Endodermal cell (in vitro differentiated cells): ENCODE measurements at places on chromosomes 16 and 17. TPM values are rescaled to one million over a fixed set of nuclear protein-coding genes. Genes with fewer than 3 reads are reported as not detected.

Gene SYCE1L
- 4.7 to 19.9 TPM (median 8.2 TPM) in 3 replicates for total RNA-seq

GRCh38 chr16:21277045-21277926 is 804 bp downstream of the CRYM start:
- DNase-seq: no peak

Gene KDM6B
- 51.9 to 161 TPM (median 53.3 TPM) in 3 replicates for total RNA-seq

Gene ST6GALNAC2
- total RNA-seq: 12.6 and 15.1 TPM in 2 replicates

Gene CTRB2
- total RNA-seq: not detected in 2 replicates

Gene CDH8
- total RNA-seq: 8.2 to 13.9 TPM (median 8.4 TPM) in 3 replicates

GRCh38 chr17:31724026-31724425 is 135.0 kb downstream of the COPRS start:
- no peak for DNase-seq

DNA sequence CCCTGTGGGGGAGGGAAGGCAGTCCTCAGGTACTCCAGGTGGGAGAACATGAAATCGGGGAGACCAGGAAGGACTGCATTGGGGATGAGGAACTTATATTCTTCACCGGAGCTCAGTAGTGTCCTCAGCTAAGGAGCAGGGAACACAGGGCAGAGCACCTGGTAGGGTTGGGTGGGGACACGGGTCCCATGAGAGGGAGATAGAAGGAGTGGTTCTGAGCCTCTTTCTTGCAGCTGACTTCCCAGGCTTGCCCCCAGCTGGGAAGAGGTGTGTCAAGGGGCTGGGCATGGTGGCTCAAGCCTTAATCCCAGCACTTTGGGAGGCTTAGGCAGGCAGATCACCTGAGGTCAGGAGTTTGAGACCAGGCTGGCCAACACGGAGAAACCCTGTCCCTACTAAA is 2.1 kb downstream of the FHOD1 start:
- DNase-seq: no peak

DNA sequence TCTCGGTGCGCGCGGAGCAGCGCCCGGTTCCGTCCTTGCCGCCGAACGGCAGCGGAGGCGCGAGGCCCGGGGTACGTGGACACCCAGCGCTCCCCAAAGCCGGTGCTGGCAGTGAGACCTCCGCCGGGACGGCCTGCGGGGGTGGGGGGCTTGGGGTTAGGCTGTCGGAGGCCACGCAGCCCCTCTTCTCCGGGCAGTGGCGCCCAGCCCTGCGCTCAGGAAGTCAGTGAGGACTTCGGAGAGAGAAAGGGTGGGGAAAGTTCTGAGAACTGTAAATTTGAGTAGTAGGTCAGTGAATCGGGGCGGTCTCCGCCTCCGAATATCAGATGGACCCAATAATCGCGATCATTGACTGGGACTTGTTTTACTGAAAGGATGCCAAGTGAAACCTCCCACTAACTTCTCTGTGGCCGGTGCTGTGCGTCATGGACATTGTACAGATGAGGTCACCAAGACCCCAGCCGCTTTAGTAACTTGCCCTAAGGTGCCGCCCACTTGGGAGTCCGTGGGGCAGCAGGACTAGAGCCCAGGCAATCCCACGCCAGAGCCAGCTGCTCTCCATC is 468 bp downstream of the IL4R start:
- peak; percentile 71 for DNase-seq

DNA sequence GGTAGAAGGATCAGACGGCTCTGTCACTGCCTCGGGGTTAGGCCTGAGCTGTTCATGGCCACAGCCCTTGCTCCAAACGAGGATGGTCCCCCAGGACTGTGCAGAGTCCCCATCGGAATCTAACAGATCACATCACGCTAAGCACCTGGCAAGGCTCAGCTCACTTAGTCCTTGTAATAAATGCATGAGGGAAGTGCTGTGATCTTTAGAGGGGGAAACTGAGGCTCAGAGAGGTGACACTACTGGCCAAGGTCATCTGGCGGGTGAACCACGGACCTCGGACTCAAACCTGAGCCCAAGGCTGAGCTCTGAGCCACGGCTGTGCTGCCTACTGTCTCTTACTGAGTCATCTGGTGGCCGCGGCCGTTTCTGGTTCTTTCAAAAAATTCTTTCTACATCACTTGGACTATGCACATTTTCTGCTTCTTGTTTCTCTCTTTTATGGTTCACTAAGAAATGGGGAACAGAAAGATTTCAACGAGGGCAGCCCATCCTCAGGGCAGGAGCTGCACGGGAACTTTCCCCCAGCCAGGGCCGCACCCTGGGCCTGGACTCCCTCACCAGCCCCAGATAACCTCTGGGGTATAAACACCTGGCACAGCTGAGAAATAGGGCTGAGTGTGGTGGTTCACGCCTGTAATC is 55.6 kb downstream of the COTL1 start:
- no peak for DNase-seq

- no peak for DNase-seq
Measured at GRCh38 chr17:77205396-77206125, 64.8 kb downstream of the SEC14L1 start.

GRCh38 chr17:76178124-76178523 is 37.1 kb upstream of the FOXJ1 start:
- no peak for DNase-seq

DNA sequence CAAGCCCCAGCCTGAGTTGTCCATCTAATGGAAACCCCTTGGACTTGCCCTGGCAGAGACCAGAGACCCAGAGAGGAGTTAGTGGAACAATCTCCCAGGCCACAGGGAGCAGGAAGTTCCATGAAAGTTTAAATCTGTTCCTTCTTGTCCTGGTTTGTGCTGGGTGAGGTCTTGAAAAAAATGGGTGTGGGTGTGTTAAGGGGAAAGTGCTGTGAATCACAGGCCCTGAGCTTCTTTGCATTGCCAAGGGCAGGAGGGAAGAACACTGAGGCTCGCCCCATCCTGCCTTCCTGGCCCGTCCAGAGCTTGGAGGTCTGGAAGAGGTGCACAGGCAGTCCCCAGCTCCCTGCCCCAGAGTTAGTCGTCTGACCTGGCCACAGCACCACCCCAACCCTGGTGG is 2.3 kb downstream of the ADORA2B start:
- peak; percentile 49 for DNase-seq

GRCh38 chr16:85573696-85574641 is 39.2 kb upstream of the GSE1 start:
- DNase-seq: peak; percentile 52

GRCh38 chr16:4663465-4663776 is 29.9 kb upstream of the NUDT16L1 start:
- no peak for DNase-seq

DNA sequence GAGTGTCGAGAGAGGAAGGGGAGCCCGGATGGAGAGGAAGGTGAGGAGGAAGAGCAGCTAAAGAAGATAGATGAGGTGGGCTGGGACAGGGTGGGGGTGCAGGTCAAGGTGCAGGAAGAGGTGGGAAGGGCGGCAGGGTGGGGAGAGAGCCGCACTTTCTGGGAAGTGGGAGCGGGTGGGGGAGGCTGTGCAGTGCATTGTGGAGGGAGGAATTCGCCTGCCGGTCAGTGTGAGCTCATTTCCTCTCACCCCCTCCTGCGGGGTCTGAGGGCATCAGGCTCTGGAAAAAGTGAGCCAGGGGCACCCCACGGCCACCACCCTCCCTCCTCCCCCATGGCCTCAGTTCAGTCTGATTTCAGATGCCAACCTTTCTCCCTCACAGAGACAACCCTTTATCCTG is 2.5 kb upstream of the ARHGAP23 start:
- DNase-seq: peak; percentile 65

DNA sequence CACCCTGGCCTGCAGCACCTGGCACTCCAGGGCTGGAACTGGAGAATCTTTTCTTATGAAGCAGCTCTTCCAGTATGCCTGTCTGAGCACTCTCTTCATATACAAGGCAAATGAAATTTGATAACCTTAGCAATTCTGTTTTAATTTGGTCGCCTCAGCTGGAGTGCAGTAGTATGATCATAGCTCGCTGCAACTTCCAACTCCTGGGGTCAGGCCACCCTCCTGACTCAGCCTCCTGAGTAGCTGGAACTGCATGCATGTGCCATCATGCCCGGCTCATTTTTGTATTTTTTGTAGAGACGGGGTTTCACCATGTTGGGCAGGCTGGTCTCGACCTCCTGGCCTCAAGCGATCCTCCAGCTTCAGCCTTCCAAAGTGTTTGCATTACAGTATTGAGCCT is 140.8 kb upstream of the CHMP6 start:
- no peak for DNase-seq

Gene NXN
- 124 to 241 TPM (median 128 TPM) in 3 replicates for total RNA-seq

GRCh38 chr17:47315451-47316266 is 8.1 kb upstream of the EFCAB13 start:
- DNase-seq: peak; percentile 71

- no peak for DNase-seq
Measured at GRCh38 chr16:89338863-89339262, 121.4 kb downstream of the ZNF778 start.

Gene CRYM
- total RNA-seq: 15.4 to 21.0 TPM (median 18.3 TPM) in 3 replicates

Gene HS3ST6
- not detected in 2 replicates for total RNA-seq

GRCh38 chr17:58324409-58325288 is 3.9 kb downstream of the TSPOAP1 start:
- DNase-seq: peak; percentile 88

DNA sequence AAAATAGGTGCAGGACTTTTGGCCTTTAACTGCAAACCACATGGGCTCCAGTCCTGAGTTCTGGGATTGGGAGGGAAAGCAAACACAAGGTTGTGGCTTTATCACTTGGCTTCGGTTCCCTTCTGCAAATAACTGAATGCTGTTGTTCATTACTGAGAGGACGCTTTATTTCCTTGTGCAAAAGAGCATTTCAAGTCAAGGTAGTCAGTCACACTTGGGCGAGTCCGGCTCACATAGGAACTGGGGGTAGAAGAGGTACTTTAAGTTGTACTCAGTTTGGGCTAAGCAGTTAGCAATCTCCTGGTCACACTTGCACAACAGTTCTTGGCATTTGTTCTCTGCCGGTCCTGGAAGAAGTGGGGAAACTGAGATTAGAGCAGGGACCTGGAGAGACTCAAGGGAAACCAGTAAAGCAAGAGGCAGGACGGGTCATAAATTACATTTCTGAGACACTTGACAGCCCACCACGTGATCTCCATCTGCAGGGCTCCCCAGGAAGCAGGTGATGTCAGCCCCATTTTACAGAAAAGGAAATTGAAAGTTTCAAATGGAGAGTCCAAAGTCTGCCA is 21.6 kb downstream of the PLA2G10 start:
- no peak for DNase-seq

DNA sequence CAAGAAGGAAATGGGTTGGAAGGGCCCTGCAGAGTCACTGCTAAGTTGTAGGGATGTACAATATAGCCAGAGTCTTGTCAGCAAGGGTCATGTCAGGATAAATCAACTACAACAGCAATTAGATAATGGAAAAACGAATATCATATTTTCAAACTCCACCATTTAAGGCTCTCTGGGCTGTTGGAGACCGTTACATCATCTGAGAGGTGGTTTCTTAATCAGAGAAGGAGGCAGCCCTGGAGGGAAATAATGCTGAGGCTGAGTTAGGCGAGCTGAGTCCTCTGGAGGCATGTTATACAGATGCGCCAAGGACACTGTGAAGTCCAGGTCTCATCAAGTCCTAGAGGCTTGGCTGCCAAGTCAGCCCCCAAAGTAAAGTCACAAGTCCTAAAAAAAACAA is 30.3 kb downstream of the LYRM9 start:
- no peak for DNase-seq

DNA sequence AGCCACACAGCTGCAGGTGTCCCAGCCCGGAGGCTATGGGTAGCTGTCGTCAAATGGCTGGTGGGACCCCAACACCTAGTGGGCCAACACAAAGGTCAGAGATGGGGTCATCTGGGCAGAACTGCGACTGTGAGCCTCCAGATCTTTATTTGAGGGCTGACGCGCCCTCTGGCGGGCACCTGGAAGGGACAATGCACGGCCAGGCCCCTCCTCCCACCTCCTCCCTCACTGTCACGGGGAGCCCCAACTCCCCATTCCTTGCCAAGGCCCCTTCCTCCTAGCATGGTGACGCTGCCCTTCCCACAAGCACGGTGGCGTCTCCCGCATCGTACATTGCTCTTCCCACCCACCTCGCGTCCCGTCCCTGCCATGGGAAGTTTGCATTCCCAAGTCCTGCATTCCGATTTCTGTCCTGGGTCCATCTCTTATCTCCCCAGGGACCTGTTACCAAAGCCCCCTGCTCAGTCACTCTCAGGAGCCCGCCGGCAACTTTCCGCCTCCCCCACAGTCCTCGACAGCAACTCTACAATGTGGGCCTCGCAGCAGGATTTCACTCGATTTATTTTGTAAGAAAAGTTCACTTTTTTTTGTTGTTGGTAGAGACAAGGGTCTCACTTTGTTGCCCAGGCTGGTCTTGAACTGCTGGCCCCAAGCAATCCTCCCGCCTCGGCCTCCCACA is 1.0 kb downstream of the TLE7 start:
- peak; percentile 76 for DNase-seq

DNA sequence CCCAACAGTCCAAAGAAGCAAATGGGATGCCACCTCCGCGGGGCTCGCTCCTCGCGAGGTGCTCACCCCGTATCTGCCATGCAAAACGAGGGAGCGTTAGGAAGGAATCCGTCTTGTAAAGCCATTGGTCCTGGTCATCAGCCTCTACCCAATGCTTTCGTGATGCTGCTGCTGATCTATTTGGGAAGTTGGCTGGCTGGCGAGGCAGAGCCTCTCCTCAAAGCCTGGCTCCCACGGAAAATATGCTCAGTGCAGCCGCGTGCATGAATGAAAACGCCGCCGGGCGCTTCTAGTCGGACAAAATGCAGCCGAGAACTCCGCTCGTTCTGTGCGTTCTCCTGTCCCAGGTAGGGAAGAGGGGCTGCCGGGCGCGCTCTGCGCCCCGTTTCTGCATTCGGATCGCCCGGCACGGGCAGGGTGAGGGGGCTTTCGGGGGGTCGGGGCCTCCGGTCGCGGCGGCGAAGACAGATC is at the start of gene CDH13:
CDH13 (plus strand) TSS at position 179 of the 471 bp plus-strand sequence.
- DNase-seq: peak; percentile 70

Gene DOK4
- total RNA-seq: 17.9 and 19.7 TPM in 2 replicates

DNA sequence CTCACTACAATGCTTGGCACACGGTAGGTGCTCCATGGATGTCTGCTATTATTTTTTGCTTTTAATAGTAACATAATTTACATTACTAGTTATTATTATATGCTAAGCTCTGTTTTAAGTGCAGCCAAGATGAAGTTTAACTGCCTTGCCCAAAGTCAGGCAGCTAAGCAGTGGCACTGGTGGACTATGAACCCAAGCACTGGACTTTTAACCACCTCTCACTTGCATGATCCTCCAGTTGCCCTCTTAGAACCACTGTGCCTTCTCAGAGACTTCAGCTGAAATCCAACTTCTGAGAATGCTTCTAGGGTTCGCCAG is 1.5 kb upstream of the ZNF207 start:
- no peak for DNase-seq

DNA sequence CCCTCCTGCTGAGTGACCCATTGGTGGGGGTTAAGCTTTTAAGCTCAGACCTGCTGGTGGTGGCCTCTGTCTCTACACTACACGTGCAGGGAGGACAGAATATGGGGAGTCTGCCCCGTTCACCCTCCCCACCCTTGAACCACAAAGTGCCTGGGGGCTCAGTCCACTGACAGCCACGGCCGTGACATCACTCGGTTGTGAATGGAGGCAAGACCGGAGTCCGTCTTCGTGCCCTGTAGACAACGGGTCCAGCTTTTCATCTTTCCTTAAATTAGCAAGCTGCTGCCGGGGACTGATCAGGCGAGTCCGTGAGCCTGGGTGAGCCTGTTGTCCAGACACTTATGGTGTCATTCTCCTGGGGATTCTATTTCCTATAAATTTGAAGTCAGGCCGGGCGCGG is 67.4 kb downstream of the CRISPLD2 start:
- no peak for DNase-seq

Gene SULT1A3
- 11.7 to 19.2 TPM (median 14.5 TPM) in 3 replicates for total RNA-seq
